Peyer's patch (tissue), 4 donors: ENCODE measurements at places on chromosomes 5 and 9. TPM values are rescaled to one million over a fixed set of nuclear protein-coding genes. Genes with fewer than 3 reads are reported as not detected.

The PRR7 gene
- 0.70 TPM for total RNA-seq

The ACOT12 gene
- total RNA-seq = 3.7 TPM

The FCHO2 gene
- 27.1 TPM for total RNA-seq

The ARSK gene
- 6.6 TPM for total RNA-seq

The NIPAL4 gene
- not detected for total RNA-seq

The JAKMIP2 gene
- total RNA-seq = 2.1 TPM

The SUSD3 gene
- 21.5 TPM for total RNA-seq

The MAN1B1 gene
- total RNA-seq = 71.0 TPM

The PIP5K1B gene
- total RNA-seq = 57.0 TPM

The GBGT1 gene
- 13.6 TPM for total RNA-seq

The SLC6A18 gene
- total RNA-seq = 0.53 TPM

The WDR38 gene
- not detected for total RNA-seq

The SLC6A19 gene
- 500 TPM for total RNA-seq

The INSL4 gene
- total RNA-seq = not detected

DNA sequence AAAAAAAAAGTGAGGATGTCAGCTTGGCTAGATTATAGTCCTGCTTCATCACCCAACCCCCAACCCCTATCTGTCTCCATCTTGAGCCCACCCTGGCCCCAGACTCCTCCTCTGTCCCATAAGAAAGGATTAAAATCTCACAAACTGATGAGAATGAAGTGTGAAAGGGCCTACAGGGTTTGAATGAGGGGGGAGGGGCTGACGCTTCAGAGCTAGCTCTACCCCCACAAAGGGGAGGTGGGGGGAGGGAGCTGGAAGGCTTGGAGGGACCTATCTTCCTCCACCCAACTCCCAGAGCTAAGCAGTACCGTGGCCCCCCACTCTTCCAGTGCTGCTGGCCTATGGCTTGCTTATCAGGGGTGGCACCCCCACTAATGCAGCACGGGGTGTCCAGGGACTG, 43.7 kb upstream of the HAND1 start:
- no peak for DNase-seq

- no peak for DNase-seq
Observed at GRCh38 chr9:33379666-33380389, 22.5 kb downstream of the AQP7 start.

GRCh38 chr5:170365831-170366230, 23.3 kb downstream of the KCNMB1 start:
- no peak for DNase-seq

GRCh38 chr5:37831821-37832534, 7.9 kb downstream of the GDNF start:
- DNase-seq = no peak

DNA sequence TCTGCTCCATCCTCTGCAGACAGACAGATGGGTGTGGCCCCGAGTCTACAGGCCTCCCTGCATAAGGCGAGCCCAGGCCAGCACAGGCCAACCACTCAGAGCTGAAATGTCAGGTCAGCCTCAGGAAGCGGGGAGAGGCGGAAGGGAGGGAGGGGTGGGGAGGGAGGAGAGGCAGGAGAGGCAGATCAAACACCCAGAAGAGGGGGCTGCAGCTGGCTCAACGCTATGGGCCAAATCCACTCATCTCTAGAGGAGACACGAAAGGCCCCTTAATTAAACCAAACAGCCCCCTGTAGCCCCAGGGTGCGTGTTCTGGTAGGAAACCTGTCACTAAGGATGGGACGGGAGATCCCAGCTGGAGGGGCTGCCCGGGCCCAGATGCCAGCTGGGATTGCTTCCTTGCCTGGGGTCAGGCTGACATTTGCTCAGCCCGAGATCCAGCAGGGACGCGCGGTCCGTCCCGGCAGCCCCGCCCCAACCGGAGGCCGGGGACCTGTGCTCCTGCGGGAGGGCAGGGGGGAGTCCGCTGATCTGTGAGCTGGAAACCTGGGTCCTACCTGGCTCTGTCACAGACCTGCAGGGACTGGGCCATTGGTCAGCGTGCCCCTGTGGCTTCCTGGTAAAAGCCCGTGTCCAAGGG, 97.2 kb upstream of the SARDH start:
- DNase-seq = no peak

- no peak for DNase-seq
Observed at GRCh38 chr9:89723469-89724100, 118.8 kb downstream of the GADD45G start.

- DNase-seq = no peak
Observed at GRCh38 chr5:77806213-77806843, 30.2 kb upstream of the TBCA start.

- no peak for DNase-seq
Observed at GRCh38 chr5:62385131-62385530, 18.6 kb downstream of the DIMT1 start.

- DNase-seq = no peak
Observed at GRCh38 chr5:111932628-111933027, 175.6 kb upstream of the NREP start.

DNA sequence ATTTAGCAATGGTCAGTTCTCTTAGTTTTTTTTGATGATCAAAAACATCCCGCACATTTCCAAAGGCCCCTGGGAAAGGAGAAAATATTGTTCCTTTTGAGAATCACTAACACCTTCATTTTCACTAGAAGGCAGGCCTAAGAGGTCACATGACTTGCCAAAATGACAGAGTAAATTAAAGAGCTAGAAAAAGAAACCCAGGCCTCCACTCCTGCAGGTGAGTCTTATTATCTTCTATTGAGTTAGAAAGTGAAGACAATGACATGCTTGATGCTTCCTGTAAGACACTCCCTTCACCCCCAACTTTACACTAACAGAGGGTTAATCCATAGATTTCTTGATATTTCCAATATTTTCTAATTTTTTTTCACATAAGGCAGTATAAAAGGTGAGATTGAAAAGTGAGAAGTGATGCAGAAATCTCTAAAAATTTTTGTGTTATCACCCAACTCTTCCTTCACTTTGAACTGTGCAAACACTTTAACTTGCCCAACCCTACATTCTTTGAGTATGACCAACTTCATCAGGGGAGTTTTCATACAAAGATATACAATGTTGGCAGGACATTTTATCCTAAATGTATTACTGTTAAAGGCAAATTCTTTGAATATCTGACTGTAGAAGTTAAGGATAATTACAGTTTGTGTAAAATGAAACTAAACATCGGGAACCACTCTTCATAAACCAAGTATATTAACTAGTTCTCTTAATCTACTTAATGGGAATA, 57.1 kb downstream of the SUB1 start:
- DNase-seq = no peak

- DNase-seq = peak; percentile 41
Observed at GRCh38 chr9:33472881-33473615, 676 bp downstream of the NOL6 start.

- DNase-seq = no peak
Observed at GRCh38 chr9:2722715-2723114, 5.4 kb downstream of the KCNV2 start.

DNA sequence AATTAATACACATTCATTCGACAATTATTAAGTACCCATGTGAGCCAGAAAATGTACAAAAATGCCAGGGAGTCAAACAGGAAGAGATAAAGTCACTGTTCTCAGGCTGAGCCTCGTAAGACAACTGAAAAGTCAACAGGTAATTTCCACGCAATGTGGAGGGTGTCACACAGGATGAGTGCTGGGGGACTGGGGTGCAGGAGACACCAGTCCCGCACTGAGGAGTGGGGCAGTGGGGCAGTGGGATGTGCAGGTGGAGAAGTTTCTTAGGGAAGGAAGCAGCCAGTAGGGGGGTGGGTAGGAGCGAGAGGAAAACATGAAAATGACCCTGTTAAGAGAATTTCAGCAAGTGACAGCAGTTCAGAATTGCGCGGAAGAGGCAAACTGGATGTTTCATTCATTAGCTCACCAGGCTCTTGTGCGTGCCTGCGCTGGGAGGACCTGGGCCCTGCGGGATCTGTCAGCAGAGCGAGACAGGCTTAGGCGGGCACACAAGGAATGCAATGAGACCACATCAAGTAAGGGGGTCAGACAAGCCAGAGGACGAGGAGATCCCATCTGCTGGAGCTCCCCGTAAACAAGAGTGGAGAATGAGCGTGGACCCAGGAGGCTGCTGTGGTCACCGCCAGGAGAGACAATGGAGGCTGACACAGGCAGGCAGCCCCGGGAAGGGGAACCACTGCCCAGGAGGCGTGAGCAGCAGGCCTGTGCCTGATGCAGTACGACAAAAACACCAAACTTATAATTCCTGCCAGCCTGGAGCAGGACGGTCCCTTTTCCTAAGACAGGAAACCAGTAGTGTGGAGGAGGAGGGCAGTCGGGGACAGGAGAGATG, 21.0 kb downstream of the CAMSAP1 start:
- no peak for DNase-seq

- DNase-seq = no peak
Observed at GRCh38 chr9:79193001-79193400, 378.8 kb upstream of the TLE4 start.

GRCh38 chr9:83013867-83014605, 48.9 kb downstream of the RASEF start:
- no peak for DNase-seq

DNA sequence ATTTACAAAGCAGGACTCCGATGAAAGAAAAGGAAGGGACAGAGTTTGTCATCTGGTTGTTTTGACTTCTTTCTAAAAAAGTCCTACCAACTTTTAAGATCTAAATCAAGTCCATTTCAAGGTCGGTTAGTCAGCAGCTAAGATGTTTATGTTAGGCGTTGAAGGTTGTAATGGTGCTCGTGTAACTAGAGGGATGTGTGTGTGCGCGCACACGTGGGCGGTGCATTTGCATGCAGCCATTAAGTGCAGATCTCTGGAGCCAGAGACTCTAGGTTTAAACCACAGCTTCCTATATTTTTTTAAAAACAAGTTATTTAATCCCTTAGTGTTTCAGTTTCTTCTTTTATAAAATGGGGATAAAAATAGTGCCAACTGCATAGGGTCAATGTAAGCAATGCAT, 77.0 kb upstream of the SMIM32 start:
- no peak for DNase-seq

GRCh38 chr5:14365831-14366430, 215.7 kb upstream of the OTULINL start:
- no peak for DNase-seq

- no peak for DNase-seq
Observed at GRCh38 chr9:121935739-121936138, 157.4 kb downstream of the TTLL11 start.

DNA sequence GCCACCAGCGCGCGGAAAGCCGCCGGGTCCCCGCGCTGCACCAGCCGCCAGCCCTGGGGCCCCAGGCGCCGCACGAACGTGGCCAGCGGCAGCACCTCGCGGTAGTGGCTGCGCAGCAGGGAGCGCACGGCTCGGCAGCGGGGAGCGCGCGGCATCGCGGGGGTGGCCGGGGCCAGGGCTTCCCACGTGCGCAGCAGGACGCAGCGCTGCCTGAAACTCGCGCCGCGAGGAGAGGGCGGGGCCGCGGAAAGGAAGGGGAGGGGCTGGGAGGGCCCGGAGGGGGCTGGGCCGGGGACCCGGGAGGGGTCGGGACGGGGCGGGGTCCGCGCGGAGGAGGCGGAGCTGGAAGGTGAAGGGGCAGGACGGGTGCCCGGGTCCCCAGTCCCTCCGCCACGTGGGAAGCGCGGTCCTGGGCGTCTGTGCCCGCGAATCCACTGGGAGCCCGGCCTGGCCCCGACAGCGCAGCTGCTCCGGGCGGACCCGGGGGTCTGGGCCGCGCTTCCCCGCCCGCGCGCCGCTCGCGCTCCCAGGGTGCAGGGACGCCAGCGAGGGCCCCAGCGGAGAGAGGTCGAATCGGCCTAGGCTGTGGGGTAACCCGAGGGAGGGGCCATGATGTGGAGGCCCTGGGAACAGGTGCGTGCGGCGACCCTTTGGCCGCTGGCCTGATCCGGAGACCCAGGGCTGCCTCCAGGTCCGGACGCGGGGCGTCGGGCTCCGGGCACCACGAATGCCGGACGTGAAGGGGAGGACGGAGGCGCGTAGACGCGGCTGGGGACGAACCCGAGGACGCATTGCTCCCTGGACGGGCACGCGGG, at the start of gene TERT:
Gene TERT, minus strand, starts transcription at position 234 of the 815 bp plus-strand sequence. Its CDS starts 79 bp downstream, at position 155.
- peak; percentile 69 for DNase-seq

- no peak for DNase-seq
Observed at GRCh38 chr5:37251665-37252064, 2.5 kb upstream of the CPLANE1 start.

GRCh38 chr9:98240475-98240874, 15.0 kb downstream of the TBC1D2 start:
- DNase-seq = no peak

DNA sequence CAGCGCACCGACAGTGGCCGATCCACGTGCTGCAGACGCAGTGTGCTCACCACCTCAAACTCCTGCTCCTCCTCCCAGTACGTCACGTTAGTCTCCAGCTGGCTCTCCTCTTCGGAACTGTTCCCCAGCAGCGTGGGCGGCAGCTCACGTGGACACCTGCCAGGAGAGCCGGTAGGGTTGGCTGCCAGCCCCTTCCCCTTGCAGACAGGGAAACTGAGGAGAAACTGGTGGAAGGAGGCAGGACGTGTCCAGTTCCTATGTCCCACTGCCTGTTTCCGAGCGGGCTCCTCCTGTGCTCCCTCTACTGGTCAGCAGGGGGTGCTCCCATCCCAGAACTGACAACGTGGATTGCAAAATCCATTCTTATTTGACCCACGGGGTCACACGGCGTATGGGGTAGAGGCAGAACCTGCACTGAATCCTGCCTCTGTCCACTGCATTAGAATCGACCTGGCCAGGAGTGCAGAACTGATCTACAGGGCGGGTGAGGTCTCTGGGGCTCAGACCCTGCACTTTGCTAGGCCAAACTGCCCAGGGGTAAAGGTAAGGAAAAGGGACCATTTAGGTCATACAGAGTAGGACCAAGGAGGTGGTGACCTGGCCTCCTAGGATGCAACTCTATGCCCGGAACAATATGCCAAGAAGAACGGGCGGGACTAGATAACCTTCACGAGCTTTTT, 25.7 kb downstream of the PDGFRB start:
- peak; percentile 47 for DNase-seq

GRCh38 chr5:149580808-149581191, 498 bp upstream of the ARHGEF37 start:
- DNase-seq = no peak

GRCh38 chr5:177425196-177425800, 1.2 kb upstream of the GRK6 start:
- no peak for DNase-seq

GRCh38 chr9:117460743-117461142, 45.9 kb upstream of the ASTN2 start:
- no peak for DNase-seq

DNA sequence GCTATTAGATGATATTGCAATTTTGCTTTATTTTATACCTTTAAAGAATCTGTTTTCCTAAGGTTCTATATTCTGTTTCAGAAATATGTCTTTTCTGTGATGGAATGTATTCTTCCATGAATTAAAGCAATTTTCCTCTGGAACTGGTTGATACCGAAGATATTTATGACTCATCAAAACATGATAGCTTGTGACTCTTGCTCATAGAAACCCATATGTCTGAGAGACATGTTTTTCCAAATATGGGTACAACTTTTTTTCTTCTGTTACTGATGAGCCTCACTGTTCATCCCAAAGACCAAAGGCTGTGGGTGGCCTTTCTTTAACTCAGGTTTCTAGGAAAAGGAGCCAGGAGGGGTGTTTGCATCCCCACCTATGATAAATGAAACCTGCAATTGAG, 126.1 kb upstream of the PAPPA start:
- DNase-seq = no peak
